Myocyte (in vitro differentiated cells): ENCODE measurements at places on chromosomes 4 and X. TPM values are rescaled to one million over a fixed set of nuclear protein-coding genes. Genes with fewer than 3 reads are reported as not detected.

The GPR50 gene
- not detected in 2 replicates for total RNA-seq

The ADH7 gene
- total RNA-seq = not detected in 2 replicates

The ARR3 gene
- not detected in 2 replicates for total RNA-seq

The SLITRK2 gene
- not detected in 2 replicates for total RNA-seq

DNA sequence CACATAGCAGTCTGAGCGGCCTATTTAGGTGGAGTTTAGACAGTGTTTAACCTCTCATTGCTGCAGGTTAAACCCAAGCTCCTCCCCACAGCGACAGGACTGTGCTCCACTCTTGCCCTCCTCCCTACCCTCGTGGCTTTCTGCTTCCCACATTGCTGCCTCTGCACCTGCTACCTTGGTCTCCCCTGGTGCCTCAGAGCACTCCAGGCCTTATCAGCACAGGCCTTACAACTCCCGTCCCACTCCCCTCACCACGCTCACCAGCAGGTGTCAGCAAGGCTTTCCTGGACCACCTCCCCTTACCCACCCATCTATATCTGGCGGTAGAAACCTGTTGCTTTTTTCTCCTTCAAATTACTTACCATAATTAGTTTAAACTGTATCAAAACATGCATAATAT lies 18.6 kb downstream of the HELT start:
- DNase-seq = no peak

GRCh38 chrX:113634565-113634964 lies 793.9 kb upstream of the AMOT start:
- no peak for DNase-seq

DNA sequence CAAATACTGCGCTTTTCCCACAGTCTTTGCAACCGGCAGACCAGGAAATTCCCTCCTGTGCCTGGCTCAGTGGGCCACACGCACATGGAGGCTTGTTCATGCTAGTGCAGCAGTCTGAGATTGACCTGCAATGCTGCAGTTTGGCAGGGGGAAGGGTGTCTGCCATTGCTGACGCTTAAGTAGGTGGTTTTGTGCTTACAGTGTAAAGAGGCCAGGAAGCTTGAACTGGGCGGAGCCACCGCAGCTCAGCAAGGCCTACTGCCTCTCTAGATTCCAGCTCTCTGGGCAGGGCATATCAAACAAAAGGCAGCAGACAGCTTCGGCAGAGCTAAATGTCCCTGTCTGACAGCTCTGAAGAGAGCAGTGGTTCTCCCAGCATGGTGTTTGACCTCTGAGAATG lies 390.5 kb upstream of the TECRL start:
- no peak for DNase-seq

DNA sequence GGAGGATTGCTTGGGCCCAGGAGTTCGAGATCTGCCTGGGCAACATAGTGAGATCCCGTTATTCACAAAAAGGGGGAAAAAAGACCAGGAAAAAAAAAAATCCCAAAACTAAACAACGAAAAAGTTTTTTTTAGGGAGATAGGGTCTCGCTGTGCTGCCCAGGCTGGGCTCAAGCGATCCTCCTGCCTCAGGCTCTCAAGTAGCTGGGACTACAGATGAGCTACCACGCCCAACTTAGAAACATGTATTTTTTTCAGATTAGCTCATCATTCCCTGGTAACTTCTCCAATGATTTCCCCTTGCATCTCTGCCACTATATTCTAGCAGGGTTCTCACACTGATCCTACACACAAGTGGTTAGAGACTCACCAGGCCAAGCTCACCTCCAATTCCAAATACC lies 24.4 kb upstream of the IRAK1 start:
- DNase-seq = no peak

DNA sequence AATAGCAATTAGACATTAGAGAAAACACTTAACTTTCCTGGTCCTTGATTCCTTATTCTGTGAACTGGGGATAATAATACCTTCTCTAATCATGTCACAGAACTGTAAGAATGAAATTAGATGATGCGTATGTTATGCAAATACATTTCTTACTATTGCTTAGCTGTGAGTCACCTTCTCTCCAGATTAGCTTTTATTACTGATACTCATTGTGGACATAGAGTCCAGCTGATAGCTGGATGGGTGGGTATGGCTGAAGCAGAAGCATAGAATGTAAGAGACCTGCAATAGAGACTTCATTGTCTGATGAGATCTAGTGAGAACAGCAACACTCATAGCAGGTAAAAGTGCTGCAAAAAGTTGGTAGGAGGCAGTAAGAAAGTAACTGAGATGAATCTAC lies 437.2 kb upstream of the ZFP42 start:
- no peak for DNase-seq
